ENCODE measurements at places on chromosomes 6 and 20. TPM values are rescaled to one million over a fixed set of nuclear protein-coding genes. Genes with fewer than 3 reads are reported as not detected.

The LKAAEAR1 gene
- not detected for total RNA-seq

The SPTLC3 gene
- 10.0 TPM for total RNA-seq

The OXT gene
- 0.39 TPM for total RNA-seq

The TTBK1 gene
- under 0.01 TPM for total RNA-seq

The CTSA gene
- total RNA-seq, result 95.2 TPM

The BPIFB1 gene
- total RNA-seq, result not detected

The NOX3 gene
- not detected for total RNA-seq
